Posterior cingulate gyrus (tissue), 11 donors: ENCODE measurements at places on chromosomes 12 and 14.

GRCh38 chr12:1246637-1247036 is 255.6 kb downstream of the ERC1 start:
- DNase-seq: no peak

- no peak for DNase-seq
Measured at GRCh38 chr12:104994336-104994735, 8.2 kb downstream of the NOPCHAP1 start.

GRCh38 chr12:51403681-51404136 is 12.5 kb upstream of the GALNT6 start:
- DNase-seq: no peak

GRCh38 chr12:95462081-95462480 is 11.9 kb upstream of the METAP2 start:
- no peak for DNase-seq

GRCh38 chr12:46617167-46617566 is 208.6 kb downstream of the SLC38A4 start:
- DNase-seq: no peak

- no peak for DNase-seq
Measured at GRCh38 chr14:100871234-100872186, 32.0 kb downstream of the RTL1 start.

DNA sequence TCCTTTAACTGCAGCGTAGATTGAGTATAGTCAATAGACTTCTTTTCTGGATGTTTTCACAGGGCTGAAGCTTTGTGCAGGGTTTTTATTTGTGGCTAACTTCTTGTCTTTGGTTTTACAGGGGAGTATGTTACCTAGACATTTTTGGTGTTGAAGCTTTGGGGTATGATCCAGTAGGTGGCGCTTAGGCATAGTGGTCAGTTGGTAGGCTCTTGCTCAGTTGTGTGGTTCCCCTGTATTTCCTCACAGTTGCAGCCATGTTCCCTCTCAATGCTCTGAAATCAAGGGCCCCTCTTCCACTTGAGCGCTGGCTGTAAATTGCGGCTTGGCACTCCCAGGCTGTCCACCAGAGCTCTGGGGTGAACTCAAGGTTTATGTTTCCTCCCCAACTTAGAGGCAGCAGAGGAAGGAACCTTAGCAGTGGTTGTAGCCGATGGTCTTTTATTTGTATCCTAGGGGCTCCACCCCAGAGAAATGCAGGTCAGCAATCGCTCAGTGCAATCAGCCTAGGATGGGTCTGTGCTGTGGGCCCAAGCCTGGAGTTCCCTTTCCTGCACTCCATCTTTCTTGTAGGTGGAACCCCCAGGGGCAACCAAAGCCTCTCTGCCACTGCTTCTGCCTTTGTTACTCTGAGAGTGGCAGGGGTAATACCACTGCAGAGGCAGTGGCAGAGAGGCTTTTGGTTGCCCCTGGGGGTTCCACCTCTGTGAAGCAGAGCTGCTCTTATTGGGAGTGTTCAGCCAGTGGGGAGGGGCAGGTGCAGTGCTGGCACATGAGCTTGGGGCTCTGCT is 55.1 kb downstream of the CMAS start:
- DNase-seq: no peak

DNA sequence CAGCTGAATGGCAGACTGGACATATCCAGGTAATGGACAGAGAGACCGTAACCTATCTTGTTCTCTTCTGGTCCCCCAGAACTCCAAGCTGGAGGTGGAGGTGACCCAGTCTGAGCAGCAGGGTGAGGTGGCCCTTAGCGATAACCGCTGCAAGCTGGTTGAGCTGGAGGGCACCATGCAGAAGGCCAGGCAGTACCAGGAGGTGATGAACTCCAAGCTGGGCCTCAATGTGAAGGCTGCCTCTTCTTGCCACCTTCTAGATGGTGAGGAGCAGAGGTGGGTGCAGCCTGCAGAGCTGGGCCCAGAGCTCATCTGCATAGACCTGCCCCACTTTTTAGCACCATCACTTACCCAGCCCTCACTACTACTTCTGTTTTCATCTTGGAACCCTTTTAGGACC is 7.2 kb upstream of the KRT86 start:
- DNase-seq: no peak

DNA sequence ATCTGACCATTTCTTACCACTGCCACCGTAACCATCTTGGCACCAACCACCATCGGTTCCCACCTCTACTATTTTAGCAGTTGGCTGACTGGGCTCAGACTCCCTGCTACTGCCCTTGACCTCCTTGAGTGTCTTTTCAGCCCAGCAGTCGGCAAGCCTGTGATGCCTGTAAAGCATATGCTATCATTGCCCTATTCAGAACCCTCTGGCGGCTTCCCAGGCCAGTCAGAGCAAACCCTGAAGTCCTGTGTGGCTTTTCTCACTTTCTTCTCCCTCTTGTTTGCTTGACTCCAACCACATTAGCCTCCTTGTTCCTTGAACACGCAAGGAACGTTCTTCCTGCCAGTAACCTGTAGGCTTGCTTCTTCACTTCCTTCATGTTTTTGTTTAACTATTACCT is 6.2 kb downstream of the IRAK3 start:
- no peak for DNase-seq

DNA sequence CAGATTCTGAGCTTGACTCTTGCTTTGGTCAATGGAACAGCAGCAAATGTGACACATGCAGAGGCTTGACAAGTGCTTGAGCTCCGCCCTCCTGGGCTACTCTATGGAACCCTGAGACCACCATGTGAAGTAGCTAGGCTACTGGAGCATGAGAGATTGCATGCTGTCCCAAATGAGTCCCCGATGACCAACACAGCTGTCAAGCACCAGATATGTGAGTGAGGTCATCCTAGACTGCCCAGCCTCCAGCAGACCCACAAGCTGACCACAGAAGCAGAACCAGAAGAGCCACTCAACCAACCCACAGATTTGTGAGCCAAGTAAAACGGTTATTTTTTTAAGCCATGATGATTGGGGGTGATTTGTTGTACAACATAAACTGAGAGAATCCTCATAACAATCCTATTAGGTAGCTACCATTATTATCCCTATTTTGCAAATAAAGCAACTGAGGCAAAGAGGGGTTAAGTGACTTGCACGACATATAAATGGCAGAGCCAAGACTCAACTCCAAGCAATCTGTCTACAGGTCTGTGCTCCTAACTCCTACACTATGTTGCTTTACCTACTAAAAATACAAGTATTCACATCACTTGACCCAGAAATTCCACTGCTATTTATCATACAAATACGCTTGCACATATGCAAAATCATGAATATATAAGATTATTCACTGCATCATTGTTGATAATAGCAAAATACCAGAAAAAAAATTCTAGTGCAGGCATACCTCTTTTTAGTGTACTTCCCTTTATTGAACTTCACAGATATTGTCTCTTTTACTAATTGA is 136.2 kb downstream of the NDUFA12 start:
- DNase-seq: no peak

- DNase-seq: no peak
Measured at GRCh38 chr12:118356809-118357256, 15.9 kb downstream of the TAOK3 start.
